Kasumi-1 (cell line): ENCODE measurements at places on chromosomes 13 and 19.

DNA sequence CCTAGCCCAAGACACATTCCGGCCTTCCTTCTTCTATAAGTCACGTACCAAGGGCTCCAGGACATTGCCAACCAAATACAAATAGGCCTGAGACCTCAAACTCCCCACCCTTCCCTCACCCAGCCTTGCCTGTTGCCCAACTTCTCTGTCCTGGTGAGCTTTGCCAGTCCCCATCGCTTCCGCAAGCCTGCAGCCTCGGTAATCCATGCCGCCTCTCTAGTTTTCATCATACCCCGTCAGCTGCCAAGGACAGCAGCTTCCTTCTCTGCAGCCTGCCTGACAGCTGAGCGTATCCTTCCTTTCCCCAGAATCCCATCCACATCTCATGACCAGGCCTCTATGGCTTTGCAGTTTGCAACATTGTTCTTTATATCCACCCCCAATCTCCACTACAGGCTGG is 36.6 kb upstream of the POMP start:
- no peak for DNase-seq

DNA sequence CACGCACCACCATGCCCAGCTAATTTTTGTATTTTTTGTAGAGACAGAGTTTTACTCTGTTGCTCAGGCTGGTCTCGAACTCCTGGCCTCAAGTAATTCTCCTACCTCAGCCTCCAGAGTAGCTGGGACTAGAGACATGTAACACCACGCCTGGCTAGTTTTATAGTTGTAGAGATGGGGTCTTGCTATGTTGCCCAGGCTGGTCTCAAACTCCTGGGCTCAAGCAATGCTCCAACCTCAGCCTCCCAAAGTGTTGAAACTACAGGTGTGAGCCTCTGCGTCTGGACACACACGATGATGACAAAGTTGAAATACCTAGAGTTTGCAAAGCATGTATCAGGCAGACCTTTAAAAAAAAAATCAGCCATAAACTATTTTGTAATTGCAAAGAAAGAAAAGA is 4.6 kb upstream of the PTOV1 start:
- no peak for DNase-seq

GRCh38 chr13:111897178-111897845 is 169.6 kb upstream of the SOX1 start:
- no peak for DNase-seq

- no peak for DNase-seq
These were observed 3.4 kb downstream of the C3 start for GRCh38 chr19:6717036-6717435.

DNA sequence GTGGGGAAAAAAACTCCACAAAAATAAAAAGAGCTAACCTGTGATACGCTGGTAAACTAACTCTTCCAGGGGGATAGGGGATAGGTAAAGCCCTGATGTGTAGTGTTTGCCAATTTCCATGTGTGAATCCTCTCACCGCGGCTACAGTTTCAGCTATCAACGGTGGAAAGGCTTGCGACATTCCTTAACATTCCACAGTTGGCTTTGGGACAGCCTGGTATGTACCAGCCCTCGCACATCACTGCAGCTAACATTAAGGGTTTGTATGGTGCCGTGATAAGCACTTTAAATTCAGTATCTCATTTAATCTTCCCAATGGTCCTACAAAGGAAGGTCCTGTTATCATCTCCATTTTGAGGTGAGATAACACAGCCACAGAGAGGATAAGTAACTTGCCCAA is 112.4 kb downstream of the KATNAL1 start:
- no peak for DNase-seq

GRCh38 chr19:43774103-43774939 is 6.5 kb downstream of the KCNN4 start:
- DNase-seq = no peak

- DNase-seq = no peak
These were observed 9.6 kb upstream of the NUMBL start for GRCh38 chr19:40700083-40700482.

DNA sequence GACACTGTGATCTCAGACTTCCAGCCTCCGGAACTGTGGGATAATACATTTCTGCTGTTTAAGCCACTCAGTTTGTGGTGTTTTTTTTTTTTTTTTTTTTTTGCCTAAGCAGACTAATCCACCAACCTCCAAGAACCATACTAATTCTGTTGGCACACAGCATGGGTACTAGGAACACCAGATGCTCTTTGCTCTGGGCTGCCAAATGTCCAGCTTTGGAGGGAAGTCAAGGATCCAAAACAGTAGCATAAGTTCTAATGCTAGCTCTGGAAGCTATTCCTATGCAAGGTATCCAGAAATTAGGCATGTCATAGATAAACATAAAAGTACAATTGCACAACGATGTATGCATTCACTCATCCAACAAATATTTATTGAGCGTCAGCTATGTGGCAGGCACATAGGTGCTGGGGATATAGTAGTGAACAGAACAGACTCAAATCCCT is 64.5 kb upstream of the WDFY2 start:
- DNase-seq = no peak

- DNase-seq = peak; percentile 37
These were observed 314.4 kb downstream of the PCDH9 start for GRCh38 chr13:66915596-66916185.

DNA sequence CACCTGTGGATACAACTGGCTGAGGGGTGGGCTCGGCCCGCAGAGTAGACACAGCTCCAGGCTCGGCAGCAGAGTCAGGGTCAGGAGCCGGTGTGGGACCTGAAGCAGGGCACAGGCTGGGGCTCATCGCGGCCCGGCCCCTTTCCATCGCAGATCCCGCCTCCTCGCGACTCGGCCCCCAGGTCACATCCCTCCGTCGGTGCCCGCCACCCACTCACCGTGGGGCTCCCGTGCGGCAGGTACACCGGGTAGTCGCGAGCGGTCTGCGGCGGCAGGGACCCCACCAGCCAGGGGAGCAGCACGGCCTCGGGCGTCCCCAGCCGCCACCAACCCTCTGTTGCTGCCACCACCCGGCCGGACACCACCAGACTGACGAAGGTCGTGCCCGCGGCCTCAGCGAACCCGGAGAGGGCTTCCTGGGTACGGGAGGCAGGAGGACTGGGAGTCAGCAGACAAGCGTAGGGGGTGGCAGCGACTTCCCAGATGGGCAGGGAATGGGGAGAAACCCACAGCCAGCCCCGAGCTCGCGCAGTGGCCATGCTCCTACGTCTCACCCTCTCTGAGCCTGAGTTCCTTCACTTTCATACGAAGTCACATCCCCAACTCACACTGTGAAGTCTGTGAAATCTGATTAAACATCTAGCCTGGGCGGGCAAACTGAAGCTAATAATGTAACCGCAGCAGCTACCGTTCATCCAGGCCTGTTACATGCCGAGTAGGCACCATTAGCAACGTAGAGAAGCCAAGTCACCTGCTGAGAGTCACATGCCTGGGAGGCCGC is 3.7 kb downstream of the FUZ start:
- no peak for DNase-seq

GRCh38 chr19:33399745-33400681 is 26.5 kb downstream of the CEBPG start:
- no peak for DNase-seq

DNA sequence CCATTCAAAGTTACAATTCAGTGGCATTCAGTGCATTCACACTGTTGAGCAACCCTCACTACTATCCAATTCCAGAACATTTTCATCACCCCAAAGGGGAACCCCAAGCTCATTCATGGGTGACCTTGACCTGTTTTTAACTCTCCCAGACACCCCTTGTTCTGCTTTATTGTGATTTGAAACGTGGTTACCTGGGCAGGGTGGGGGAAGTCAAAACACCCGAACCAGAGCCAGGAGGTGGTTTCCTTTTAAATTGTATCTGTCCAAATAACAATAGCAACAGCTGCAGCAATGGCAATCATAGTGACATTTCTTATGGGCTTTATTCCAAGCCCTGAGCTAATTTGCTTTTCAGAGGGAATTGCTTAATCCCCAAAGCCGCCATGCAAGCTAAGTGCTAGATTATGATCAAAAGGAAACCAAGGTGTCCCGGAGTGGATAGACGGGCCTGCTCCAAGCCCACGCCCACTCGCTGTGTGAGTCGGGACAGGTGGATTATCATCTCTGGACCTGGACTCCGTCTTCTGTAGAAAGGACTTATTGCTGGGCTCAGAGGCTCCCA is 6.1 kb downstream of the PTGIR start:
- no peak for DNase-seq

- DNase-seq = no peak
These were observed 3.5 kb downstream of the LRP3 start for GRCh38 chr19:33197591-33198000.

GRCh38 chr19:31586282-31586681 is 237.0 kb upstream of the TSHZ3 start:
- DNase-seq = no peak

DNA sequence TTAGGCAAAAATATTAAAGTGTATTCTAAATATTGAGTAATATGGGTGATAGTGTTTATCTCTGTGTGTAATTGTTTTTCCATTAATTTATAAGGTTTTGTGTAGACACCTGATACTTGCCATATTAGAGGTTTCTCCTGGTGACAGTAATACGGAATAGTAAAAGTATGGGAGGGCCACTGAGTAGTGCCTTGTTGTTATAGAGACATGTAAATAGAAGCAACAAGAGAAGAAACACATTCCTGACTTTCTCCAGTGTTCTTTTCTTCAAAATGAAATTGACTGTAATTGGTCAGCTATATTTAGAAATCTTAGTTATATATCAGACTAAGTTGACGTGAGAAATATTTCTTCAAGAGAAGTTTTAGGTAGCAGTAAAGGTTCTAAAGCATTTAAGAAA is 18.5 kb downstream of the RNASEH2B start:
- DNase-seq = no peak

DNA sequence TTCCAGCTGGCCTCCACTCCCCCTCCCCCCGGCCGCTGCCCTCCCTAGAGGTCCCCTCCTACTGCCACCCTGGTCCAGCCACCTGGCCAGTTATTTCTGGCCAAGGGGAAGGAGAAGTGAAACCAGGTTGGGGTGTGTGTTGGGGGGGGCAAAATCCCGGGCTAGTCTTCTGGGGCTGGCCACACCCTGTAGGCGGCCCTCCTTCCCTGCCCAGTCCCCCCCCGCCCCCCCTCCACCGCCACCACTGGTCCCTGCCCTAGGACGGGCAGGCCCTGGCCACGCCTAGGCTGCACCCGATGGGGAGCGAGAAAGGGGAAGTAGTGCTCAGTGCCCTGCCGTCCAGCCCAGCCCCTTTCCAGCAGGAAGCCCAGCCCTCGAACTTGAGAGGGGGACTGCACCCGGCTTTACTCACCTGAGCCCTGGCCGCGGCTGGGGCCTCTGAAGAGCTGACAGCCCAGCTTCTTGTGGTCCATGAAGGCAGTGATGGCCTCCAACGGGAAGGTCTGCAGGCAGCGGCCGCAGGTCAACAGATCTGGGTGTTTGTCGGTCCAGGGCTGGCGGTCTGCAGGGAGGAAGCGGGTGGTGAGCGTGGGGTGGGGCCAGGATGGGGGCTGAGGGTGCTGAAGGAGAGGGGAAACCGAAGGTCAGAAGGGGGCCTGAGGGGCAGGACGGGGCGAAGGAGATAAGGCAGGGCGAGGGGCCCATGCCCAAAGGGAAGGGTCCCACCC is 813 bp downstream of the ZNF296 start:
- DNase-seq = peak; percentile 88

DNA sequence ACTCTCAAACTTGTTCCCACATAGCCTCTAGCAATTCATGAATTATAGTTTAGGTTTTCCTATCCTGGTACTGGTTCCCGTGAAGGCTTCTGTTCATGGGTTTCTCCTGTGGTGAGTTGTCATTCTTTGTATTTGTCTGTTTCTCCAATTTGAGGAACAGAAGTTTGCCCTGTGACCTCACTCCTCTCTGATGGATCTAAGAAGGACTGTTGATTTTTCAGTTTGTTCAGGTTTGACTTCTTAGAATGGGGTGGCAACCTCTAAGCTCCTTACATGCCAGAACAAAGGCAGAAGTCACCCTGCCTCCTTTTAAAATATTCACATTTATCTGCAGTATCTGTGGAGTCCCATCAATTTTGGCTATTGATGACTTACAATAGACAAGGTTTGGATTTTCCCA is 354.0 kb downstream of the SPRY2 start:
- no peak for DNase-seq

DNA sequence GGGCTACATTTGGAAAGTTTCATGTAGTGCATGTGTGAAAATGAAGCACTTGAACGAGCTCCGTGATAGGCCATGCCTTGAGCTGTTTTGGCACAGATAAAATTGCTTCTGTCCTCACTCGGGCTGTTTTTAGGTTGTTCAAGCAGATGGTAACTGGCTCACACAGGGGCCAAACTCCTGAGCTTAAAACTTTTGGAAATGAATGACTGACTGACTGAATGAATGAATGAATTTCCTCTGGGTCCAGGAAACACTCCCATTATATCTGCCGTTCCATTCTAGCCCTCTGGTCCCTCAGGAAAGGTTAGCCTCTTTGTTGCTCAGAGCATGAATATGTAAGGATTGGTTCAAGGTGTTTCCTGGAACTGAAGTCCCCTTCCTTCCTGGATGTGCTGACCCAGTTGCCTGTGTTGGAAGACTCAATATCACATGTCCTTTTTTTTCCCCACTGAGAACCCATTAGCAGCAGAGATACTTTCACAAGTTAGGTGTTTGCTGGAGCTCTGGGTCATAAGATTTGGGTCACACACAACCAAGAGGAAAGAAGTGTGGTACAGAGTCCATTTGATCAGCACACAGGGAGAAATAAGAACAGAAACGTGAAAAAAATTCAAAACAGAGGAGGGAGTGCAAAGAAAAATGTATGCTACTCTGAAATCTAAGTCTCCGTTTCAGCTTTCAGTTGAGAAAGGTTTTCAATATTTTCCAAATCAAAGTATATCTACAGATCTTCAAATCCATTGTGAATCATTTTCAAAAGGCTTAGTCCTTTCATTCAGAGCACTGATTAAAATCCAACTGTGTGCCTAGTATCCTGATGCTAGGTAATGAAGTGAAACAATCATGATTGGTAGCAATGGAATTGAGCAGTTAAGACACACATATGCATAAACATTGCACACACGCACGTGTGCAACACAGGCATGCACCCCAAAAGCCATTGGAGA is 18.9 kb downstream of the MBNL2 start:
- no peak for DNase-seq

DNA sequence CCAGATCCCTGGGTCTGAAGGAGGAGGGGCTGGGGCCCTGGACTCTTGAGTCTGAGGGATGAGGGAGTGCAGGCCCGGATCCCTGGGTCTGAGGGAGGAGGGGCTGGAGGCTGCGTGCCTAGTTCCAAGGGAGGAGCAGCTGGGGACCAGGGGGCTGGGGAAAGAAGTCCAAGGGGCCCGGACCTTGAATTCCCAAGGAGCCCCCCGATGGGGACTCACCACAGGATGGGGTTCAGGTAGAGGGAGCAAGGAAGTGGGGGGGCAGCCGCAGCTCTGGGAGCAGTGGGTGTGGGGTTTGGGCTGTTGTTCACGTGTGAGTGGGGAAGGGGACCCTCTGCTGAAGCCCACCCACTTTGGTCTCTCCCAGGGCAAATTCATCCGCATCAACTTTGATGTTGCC is 23.1 kb downstream of the MYH14 start:
- DNase-seq = no peak

- DNase-seq = no peak
These were observed 90.2 kb upstream of the UQCRFS1 start for GRCh38 chr19:29303069-29303718.

GRCh38 chr19:28196101-28196500 is 1016.9 kb downstream of the UQCRFS1 start:
- no peak for DNase-seq

- no peak for DNase-seq
These were observed 95.6 kb downstream of the ATP11A start for GRCh38 chr13:112785483-112785856.
